Activated gamma-delta T cell (primary cell): ENCODE measurements at places on chromosomes 13 and 19.

DNA sequence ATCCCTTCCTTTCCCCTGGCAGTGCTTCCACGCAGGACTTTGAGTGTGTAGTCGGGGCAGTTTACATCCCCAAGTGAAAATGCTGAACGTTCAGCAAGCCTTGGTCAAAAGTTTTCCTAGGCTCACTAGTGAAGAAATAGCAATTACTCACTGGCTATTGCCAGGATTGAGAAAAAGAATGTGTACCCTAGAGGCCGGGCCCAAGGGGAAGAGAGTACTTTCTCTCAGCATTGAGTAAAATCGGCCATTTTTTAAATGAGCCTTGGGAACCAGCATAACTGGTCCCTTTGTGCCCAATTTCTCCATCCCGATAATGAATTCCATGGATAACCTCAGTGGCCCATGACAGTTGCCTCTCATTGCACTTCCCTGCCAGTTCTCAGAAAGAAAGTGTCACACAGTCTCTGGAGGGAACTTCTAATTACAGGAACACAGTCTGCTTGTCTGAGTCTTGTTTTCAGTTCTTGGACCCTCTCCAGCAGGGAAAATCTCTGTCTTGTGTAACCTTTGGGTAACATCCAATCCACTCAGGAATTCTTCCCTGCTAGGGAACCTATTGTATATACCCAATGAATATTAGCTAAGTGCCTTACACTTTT lies 7.3 kb upstream of the OR7D2 start:
- DNase-seq = no peak

- DNase-seq = no peak
Measured at GRCh38 chr13:44331912-44332851, 41.4 kb upstream of the SERP2 start.

- no peak for DNase-seq
Measured at GRCh38 chr13:23859904-23860303, 29.3 kb downstream of the MIPEP start.

DNA sequence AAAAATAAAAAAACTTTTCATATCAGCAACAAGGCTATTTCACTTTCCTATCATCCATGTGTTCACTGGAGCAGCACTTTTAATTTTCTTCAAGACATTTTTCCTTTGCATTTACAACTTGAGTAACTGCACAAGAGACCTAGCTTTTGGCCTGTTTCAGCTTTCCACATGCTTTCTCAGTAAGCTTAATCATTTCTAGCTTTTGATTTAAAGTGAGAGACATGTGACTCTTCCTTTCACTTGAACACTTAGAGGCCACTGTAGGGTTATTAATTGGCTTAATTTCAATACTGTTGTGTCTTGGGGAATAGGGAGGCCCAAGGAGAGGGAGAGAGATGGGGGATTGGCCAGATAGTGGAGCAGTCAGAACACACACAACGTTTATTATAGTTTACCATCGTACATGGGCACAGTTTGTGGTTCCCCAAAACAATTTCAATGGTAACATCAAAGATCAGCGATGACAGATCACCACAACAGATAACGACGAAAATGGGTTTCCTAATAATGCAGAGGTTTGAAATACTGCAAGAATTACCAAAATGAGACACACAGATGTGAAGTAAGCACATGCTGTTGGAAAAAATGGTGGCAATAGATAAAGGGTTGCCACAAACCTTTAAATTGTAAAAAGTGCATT lies 117.6 kb downstream of the GGACT start:
- no peak for DNase-seq

- DNase-seq = no peak
Measured at GRCh38 chr19:15108845-15109767, 1.9 kb downstream of the SYDE1 start.

DNA sequence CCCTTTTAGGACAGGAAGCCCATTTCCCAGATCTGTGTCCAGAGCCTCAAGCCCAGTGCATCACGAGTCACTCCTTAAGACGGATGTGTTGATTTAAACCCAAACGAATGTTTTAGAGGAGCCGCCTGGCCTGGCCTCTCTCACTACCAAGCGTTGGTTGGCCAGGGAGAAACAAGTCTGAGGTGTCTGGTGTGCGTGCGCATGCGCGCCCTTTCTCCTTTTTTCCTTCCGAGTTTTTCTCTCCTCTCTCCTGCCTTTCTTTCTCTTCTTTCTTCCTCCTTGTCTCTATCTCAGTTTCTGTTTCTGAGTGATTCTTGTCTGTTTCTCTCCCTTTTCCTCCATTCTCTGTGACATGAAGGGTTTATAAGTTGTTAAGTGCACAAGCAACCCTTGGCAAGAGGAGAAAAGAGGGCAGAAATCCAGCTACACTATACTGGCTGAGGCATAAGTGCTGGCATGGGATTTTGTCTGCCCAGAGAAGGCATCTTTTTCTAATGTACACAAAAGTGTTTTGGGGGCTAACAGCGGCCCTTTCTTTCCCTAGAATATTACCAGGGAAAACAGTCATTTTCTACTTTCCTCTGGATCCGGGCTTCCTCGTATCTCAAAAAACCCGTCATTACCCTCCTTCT lies 170.5 kb downstream of the DNAJC15 start:
- no peak for DNase-seq

DNA sequence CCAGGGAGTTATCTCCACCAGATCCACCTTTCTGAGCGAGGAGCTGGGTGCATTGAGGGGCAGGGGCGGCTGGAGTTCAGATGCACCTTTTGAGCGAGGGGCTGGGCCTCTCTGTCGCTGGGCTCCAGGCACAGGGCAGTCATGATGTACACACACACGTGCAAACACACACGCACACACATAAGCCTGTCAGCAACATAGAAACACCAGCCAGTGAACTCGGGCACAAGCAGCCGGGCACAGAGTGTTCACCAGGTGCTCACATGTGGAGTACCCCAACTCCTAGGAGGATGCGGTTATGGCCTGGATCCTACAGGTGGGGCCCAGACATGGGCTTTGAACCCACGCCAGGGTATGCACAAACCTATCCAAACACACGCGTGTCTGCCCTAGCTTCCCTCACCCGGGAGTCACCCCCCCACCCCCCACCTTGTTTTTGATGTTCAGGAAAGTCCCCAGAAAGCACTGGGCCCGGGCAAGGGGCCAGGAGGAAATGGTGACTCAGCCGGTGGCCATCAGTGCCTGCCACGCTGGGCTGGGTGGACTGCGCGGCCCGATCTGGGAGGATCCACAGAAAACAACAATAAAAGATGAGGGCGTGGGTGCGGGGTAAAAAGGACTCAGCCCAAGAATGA lies 13.3 kb downstream of the ARRDC2 start:
- DNase-seq = peak; percentile 40

DNA sequence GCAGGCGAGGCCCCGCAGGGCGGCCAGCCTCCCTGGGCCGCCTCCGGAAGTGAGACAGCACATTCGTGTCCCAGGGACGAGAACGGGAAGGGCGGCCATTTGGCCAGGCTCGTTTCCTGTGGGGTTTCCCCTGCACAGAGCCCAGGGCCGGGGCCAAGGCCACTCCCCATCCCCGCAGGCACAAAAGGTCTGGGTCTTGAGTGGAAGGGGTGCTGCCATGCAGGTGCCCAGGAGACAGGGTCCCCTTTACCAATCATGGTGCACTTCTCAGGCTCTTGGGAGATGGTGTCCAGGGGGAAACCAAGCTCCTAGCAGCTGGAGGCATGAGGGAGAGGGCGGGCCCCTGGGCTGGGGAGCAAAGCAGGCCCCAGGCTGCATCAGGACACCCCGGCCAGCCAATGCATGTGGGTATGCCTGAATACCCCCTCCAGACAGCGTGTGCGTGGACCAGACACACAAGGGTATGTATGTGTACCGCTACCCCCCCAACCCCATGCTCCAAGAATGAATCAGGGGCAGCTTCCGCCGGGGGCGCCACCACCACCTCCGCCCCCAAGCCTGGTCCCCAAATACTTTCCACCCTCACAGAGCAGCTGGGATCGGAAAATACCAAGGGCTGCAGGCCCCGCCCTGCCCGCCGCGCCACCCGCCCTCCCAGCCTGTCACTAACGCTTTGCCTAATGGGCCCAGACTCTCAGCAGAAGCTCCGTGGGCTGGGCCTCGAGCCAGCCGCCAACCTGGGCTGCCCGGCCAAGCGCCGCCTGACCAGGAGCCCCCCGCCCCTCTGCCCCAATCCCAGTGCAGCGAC lies 37.6 kb upstream of the NANOS3 start:
- peak; percentile 87 for DNase-seq

DNA sequence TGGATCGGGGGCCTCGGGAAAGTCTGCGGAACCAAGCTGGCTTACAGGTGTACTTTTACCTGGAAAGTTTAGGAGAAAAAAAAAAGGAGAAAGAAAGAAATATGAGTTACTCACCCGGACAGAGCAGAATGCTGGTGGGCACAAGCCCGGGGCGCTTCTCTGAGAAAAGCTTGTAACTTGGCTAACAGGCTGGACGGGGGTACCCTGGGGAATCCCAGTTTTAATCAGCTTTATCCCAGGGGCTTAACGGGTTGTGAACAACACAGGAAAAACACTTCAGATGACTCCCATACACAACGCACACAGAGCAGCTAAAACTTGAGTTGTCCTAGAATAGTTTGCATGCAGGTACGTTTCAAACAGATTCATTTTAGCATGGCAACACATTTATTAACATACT lies 37.3 kb downstream of the KLF2 start:
- no peak for DNase-seq

GRCh38 chr19:14439014-14439413 lies 5.9 kb downstream of the PKN1 start:
- no peak for DNase-seq

GRCh38 chr13:66410314-66410713 lies 819.8 kb downstream of the PCDH9 start:
- no peak for DNase-seq

- DNase-seq = no peak
Measured at GRCh38 chr13:40639221-40639681, 27.2 kb downstream of the FOXO1 start.

DNA sequence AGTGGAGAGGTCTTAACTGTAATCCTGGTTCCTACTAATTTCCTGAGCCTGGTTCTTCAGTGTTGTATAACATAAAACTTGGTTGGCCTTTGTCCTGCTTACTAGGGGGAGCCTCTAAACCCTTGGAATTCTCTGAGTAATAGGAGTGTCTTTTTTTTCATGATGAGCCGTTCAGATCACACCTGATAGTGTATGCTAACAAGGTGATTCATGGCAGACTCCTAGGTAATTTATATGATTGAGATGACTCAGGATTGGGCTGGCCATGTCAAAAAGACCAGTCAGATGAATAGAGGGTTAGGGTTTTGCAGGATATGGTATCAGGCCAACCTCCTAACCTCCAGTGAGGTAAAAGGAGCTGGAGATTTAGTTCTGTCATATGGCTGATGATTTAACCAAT lies 135.8 kb upstream of the KLF12 start:
- no peak for DNase-seq

- no peak for DNase-seq
Measured at GRCh38 chr13:43229506-43229905, 206.1 kb downstream of the DNAJC15 start.

- DNase-seq = no peak
Measured at GRCh38 chr13:101092985-101093384, 323.3 kb downstream of the NALCN start.

GRCh38 chr13:61415058-61415721 lies 459 bp downstream of the PCDH20 start:
- DNase-seq = no peak

DNA sequence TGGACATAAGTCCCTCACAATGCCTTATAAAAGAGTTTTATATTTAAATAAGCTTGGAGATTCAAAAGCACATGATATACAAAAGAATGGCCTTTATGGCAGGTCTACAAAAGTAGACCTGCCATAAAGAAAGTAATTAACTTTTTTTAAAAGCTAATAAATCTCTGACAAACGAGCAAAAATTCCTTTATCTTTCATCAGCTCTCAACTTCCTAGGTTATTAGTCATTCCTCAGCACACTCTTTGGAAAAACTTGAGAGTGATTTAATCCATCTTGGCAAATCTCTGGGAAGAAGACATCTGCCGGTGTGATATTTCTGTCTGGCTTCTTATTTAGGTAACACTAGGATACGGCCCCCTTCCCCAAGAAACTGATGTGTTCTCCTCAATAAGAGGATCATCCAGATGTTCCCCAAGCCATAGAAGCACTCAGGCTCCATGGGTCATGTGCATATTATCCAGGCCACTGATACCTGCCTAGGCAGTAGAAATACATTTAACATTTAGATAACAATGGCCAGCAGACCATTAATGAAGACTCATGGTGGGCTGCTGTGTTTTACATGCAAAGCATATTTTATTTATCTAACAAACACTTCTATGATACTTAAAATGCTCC lies 372.7 kb downstream of the LIG4 start:
- DNase-seq = no peak

- DNase-seq = no peak
Measured at GRCh38 chr13:28539625-28540286, 44.8 kb upstream of the FLT1 start.

- no peak for DNase-seq
Measured at GRCh38 chr19:2477732-2478191, 1.8 kb downstream of the GADD45B start.

DNA sequence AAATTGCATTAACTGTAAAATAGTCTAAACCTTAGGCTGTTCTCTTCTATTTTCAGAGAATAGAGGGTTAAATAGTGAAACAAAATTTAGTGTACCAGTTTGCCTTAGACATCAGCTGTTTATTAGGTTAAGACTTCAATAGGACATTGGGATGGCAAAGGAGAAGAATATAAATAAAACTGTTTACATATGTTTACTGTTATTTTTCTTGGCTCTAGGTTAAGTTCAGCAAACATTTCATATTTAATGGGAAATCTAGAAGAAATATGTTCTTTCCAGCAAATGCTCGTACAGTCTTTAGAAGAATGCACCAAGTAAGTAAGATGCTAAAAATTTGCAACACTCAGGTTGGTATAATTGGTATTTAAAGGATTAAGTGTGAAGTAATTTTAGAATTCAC lies 76.5 kb upstream of the TEX29 start:
- no peak for DNase-seq

DNA sequence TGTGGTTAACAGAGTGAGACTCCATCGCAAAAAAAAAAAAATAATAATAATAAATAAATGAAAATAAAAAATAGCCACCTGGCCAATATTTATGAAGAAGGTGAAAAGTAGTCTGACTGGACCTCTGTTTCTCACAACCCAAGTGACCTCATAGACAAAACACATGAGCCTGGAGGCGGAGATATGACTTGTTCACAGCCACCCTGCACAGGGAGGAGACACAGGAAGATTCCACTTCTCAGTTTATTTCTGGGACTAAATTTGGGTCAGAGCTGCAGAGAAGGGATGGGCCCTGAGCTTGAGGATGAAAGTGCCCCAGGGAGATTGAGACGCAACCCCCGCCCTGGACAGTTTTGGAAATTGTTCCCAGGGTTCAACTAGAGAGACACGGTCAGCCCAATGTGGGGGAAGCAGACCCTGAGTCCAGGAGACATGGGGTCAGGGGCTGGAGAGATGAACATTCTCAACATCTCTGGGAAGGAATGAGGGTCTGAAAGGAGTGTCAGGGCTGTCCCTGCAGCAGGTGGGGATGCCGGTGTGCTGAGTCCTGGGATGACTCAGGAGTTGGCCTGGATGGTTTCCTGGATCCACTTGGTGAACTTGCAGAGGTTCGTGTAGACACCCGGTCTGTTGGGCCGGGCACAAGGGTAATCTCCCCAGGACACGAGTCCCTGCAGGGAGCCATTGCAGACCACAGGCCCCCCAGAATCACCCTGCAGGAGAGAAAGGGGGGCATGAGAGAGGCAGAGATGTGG lies 9.6 kb downstream of the KLK5 start:
- DNase-seq = no peak
